ENCODE measurements at places on chromosomes 7 and 10.

DNA sequence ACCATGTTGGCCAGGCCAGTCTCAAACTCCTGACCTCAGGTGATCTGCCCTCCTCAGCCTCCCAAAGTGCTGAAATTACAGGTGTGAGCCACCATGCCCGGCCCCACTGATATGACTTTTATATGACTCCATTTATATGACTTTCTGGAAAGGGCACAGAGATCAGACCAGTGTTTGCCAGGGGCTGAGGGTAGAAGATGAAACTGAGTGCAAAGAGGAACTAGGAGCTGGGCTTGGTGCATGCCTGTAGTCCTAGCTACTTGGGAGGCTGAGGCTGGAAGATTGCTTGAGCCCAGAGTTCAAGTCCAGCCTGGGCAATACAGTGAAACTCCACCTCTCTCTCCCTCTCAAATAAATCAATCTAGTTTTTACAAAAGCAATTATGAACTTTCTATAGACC lies 7.5 kb downstream of the BRAF start:
- DNase-seq = no peak

DNA sequence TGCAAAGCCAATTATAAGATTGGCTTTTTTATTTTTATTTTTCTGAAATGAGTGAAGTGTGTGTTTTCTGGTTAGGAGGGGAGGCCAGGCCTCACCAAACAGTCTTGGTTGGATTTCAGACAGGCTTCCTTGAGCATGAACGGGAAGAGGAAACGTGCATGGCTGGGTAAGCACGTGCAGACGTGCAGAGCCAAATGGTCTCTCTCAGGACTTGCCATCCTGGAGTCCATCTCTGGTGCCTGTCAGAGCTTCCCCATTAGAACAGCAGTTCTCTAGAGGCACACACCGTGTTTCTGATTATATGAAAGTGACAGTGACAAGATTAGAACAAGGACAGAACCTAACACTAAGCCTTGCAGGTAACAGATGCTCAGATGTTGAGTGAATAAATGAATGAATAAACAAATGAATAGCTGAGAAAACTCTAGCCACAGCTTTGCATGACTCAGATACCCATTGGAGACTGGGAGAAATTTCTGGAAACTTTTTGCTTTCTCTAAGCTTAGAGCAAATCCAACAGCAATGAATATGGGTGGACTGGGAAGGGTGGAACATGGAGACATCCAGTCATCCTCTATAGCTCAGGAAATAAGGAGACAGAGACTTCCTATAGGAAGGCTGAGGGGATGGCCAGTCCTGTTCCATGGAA lies 11.8 kb upstream of the CALD1 start:
- no peak for DNase-seq

GRCh38 chr7:145903658-145904057 lies 212.9 kb upstream of the CNTNAP2 start:
- DNase-seq = no peak

GRCh38 chr10:34206935-34207268 lies 608.2 kb downstream of the PARD3 start:
- no peak for DNase-seq

GRCh38 chr7:47536661-47537611 lies 45.0 kb downstream of the TNS3 start:
- DNase-seq = peak; percentile 86

Data from H4 (cell line).